CD4-positive, alpha-beta T cell treated with Interleukin-12 subunit alpha and Interleukin-12 subunit beta, for 1 hour (primary cell): ENCODE measurements at places on chromosomes 16 and 17.

- DNase-seq: no peak
Observed at GRCh38 chr16:7113395-7113794, 219.2 kb upstream of the RBFOX1 start.

DNA sequence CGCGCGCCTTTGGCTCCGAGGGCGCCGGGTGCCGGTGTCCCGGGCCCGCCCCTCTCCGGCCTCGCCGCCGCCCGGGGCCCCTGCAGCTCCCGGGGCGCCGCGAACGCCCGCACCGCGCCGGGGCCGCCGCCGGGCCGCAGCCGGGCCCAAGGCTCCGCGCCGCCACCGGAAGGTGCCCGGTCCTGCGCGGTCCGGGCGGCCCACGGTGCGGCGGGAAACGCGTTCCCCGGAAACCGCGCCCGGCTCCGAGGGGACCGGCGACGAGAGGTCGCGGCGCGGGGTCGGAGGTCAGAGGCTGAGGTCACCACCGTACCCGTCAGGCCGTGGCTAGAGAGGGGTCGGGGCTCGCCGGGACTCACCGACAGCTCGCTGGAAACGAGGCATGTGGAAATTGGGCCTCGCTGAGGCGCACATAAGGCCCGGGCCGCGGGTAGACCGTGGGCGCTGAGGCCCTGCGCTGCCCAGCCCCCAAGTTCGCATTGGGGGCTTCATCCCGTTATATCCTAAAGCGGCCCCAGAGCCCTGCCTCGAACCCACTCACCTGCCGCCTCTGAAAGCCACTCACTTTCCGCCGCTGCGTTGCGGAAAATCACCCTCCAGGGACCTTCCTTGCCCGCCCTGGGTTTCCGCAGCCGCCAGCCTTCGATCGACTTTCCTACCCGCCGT, at the start of gene DUS1L:
DUS1L (minus strand) TSS at position 167 of the 666 bp plus-strand sequence. CDS start 745 bp downstream, outside the sequence.
- peak; percentile 80 for DNase-seq

- no peak for DNase-seq
Observed at GRCh38 chr17:1762901-1763898, 1.3 kb downstream of the SERPINF1 start.

GRCh38 chr17:2892305-2892971, 96.2 kb downstream of the RAP1GAP2 start:
- DNase-seq: no peak

DNA sequence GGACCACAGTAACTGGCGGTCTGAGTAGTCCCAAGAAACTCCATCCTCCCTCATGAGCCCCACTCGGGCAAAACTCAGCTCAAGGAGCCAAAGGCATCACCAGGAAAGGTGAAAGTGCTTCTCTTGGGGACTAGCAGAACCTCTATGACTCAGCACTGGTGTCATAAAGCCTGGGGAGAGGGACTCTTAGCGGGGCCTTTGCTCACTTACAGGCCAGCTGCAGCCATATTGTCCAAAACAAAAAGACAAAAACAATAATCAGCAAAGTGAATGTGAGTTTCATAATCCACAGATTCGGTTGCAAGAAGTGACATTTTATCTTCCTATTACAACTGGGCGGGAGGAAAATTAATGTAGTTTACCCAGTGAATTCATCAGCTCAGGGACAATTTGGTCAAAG, at the start of gene TEKT5:
TEKT5 (minus strand) TSS at position 101 of the 400 bp plus-strand sequence; CDS start at position 44, 57 bp downstream.
- DNase-seq: no peak
